ENCODE measurements at places on chromosomes 6 and 20.

GRCh38 chr6:110325197-110325596 lies 33.0 kb downstream of the METTL24 start:
- DNase-seq = no peak

- DNase-seq = no peak
Observed at GRCh38 chr6:32184084-32184640, at the start of gene AGER. Gene AGER (minus strand): TSS chr6:32184253. CDS start chr6:32184222, 31 bp downstream.

DNA sequence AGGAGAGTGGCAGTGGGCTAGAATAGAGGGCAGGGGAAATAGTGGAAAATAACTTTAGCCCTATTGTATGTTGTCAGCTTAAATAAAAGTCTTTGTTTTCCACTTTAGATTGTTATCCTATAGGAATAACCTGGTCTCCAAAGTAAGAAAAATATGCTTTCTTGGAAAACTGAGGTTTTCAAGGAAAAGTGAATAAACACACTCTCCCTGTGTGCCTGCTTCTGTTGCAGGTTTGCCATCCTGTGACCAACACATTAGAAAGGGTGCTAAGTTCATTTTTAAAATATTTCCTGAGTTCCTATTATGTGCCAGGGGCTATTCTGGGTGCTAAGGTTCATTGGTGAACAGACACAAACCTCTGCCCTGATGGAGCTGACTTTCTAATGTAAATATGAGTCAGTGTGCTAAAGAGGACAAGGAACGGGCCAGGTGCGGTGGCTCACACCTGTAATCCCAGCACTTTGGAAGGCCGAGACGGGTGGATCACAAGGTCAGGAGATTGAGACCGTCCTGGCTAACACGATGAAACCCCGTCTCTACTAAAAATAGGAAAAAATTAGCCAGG lies 23.5 kb downstream of the BICRAL start:
- DNase-seq = no peak

GRCh38 chr6:14727494-14728395 lies 518.1 kb upstream of the JARID2 start:
- DNase-seq = no peak

- DNase-seq = no peak
Observed at GRCh38 chr20:23503649-23504048, 12.7 kb downstream of the CST8 start.

DNA sequence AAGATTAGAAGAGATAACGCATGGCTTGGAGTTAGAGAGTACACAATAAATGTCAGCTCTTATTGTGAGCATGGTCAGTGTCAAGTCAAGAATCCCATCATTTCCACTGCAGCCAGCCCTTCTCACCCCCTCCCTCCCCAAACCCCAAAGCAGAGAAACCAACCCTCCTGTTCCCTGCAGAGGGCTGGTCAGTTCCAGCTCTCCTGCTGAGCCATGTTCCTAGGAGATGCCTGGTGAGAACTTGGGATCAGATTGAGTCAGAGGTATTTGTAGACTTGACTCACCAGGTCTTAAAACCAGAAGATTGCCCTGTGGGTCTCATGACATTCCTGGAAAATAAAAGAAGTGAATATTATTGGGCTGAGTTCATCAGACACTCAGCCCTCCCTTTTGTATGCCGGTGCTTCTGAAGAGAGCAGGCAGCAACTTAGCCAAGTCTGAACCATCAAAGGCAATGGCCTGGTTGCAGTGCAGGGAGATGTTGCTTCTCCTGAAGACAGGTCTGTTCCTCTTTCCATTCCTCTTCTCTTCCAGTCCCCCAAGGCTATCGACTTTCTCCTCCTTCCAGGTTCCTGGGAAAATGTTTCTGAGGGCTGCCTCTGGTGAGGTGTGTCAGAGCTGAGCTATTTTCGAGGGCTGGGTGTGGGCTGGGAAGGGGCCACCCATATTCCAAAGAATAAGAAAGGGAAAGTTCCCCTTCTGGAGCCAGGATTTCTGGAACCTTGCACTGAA lies 278.2 kb upstream of the SUPT3H start:
- no peak for DNase-seq

- no peak for DNase-seq
Observed at GRCh38 chr20:63167918-63168520, 47.9 kb downstream of the YTHDF1 start.

- no peak for DNase-seq
Observed at GRCh38 chr6:3876101-3876500, 26.9 kb downstream of the FAM50B start.

- DNase-seq = no peak
Observed at GRCh38 chr20:33653218-33653899, 8.8 kb upstream of the C20orf144 start.

DNA sequence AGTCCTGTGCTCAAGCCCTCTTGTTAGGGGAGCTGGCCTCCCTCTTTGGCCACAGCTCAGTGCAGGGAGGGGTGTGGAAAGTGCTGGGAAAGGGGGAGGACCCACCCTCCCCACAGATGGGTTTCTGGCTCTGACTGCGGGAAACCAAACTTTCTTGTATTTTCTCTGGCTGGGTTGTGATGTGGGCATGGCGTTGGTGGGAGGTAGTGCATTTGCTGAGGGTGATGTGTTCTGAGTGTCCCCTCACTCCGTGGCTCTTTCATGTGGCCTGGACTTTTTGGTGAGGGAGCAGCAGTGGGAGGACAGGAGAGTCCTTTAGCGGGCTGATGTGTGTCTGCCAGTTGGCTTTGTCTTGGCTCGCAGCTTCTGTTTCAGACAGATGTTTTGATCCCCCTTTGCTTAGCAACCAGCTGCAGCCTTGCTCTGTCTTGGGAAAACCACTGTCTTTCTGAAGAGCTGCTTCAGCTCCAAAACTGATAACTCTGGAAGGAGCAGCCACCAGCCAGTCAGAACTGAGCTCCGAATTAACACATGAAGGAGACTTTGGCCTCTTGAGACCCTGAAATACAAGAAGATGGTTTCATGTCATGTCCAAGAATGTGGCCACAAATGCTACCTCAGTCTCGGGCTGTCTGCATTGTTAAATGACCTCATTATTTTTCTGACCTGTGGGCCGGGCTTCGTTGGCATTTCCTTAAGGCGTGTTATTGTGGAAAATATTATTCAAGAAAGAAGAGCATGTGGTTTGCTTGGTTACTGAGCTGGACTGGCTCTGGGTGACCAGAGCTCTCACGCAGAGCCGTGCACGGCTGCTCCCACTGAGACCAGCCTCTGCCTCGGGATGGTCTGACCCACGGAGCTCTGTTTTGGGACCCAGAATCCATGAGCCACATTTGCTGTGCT lies 21.5 kb downstream of the SYNJ2 start:
- no peak for DNase-seq

DNA sequence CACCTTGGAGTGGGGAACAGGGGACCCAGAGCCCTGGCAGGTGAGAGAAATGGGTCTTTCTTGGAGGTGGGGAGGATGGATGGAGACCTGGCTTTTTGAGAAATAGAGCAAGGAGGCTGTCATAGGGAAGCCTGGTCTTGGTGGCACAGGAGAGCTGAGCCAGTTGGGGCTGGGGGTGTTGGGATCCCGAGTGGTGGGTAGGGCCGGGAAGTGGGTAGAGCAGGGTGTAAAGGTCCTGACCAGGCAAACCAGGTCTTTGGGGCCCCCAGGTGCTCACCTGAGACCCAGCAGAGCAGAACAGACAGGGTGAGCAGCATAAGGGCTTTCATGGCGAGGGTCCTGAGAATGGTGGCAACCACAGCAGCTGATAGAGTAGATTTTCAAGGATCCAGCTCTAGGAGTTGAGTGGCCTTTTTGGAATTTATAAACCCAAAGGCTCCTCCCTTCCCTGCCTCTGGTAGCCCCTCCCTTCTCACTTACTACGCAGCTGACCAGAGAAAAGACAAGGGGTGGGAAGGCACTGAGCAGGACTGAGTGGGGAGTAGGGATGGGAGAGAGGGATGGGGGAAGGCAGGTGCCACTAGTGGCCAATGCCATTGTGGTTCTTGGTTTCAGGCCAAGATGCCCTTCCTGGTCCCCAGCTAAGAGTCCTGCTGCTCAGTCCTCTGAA lies at the start of gene LY6G6C:
LY6G6C (minus strand) TSS at position 396 of the 670 bp plus-strand sequence; CDS start at position 329, 67 bp downstream.
- DNase-seq = no peak

DNA sequence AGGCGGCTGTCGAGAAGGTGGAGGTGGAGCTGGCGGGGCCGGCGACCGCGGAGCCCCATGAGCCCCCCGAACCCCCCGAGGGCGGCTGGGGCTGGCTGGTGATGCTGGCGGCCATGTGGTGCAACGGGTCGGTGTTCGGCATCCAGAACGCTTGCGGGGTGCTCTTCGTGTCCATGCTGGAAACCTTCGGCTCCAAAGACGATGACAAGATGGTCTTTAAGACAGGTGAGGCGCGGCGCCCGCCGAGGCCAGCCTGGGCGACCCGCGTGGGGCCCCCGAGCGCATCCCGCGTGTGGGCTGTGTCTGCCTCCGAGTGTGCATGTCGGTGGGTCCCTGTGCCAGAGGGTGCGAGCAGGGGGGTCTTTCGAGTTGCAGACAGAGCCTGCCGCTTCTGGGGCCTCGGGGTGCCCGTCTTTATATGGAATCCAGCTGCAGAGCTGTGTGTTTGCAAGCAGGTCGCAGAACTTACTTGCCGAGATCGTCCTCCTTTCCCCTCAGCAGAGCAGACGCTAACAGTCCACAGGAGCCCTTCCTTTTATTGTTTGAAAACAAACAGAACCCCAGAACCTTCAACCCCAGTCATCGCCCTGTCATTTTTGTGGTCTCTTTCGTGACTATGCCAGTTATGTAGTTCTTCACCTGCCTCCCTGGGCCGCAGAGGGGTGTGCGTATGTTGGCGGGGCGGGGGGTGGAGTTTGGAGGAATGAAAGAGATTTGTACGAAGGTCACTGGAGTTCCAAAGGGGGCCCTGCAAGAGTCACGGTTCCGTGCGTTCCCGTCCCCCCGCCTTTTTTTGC lies 766 bp downstream of the SLC16A10 start:
- DNase-seq = no peak

DNA sequence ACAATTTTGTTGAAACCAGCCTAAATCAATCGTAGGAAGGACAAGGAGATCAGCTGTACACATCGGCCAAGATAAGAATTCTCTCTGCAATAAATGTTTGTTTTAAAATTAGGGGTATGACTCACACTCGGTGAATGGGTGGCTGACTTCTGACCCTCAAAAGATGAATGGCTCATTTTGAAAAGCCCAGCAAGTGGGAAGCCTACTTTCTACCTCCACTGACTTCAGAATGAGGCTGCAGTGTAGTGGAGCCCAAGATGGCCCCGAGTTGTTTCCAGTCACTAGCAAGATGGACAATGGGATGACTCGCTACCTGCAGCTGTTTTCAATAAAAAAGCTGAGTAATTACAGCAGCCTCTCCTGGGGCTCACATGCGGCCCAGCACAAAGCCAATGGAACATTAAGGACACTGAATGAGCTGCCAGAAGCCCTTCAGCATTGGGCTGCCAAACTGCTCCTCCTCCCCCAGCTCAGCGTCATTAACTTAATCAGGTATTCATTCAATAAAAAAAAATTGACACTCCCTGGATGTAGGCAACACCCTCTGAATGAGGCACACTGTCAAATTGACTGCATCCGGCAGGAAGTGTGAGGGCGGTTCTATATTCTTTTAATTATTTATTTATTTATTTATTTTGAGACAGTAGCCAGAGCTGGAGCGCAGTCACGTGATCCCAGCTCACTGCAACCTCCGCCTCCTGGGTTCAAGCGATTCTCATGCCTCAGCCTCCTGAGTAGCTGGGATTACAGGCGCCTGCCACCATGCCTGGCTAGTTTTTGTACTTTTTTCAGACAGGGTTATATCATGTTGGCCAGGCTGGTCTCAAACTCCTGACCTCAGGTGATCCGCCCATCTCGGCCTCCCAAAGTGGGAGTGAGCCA lies 107.3 kb downstream of the GMPR start:
- DNase-seq = no peak

DNA sequence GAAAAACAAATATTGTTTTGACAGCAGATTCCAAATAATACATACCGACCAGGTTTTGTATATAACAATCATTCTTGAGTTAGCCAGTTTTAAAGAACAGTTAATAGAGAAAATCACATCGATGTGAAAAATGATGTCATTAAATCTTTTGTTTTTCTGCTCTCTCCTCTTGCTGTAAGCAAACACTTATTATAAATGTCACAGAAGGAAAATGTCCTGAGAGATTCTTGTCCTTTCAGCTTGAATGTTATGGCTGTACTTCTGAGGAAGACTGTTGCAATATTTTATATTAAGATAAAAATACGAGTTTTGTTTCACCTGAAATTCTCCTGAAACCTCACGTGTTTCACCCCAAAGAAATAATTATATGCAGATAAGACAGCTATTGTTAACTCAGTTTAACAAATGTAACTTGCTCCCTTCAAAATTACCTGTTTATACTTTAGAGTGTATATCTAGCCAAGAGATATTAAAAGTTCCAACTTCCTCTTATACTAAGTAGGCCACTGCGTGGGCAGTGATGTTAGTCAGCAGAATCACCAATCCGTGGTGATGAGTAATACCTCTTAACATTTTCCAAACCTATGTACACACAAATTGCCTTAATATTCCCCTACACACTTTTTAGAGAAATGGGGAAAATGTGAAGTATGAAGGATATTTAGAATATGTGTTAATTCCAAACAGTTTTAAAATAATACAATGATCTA lies 1111.4 kb upstream of the CITED2 start:
- no peak for DNase-seq

GRCh38 chr20:46394872-46395760 lies 11.3 kb downstream of the ELMO2 start:
- no peak for DNase-seq

All from NCI-H2081 treated with DMSO at 0.1 percent for 48 hours (cell line).